ENCODE measurements at places on chromosomes 2 and 18.

- DNase-seq = peak; percentile 77
Measured at GRCh38 chr2:173210270-173211196, 134.9 kb downstream of the MAP3K20 start.

DNA sequence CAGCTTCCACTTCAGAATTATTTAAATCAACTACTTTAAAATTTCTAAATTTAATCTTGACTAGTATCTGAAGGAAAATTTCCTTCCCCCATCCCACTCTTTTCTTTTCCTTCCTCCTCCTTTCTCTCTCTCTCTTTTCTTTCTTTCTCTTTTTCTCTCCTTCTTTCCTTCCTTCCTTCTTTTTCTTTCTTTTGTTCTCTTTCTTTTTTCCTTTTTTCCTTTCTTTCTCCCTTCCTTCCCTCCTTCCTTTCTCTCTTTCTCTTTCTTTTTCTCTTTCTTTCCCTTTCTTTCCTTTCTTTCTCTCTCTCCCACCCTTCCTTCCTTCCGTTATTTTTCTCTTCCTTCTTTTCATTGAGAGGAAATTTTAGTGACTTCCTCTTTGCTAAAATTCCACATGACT lies 132.0 kb upstream of the CDH19 start:
- no peak for DNase-seq

DNA sequence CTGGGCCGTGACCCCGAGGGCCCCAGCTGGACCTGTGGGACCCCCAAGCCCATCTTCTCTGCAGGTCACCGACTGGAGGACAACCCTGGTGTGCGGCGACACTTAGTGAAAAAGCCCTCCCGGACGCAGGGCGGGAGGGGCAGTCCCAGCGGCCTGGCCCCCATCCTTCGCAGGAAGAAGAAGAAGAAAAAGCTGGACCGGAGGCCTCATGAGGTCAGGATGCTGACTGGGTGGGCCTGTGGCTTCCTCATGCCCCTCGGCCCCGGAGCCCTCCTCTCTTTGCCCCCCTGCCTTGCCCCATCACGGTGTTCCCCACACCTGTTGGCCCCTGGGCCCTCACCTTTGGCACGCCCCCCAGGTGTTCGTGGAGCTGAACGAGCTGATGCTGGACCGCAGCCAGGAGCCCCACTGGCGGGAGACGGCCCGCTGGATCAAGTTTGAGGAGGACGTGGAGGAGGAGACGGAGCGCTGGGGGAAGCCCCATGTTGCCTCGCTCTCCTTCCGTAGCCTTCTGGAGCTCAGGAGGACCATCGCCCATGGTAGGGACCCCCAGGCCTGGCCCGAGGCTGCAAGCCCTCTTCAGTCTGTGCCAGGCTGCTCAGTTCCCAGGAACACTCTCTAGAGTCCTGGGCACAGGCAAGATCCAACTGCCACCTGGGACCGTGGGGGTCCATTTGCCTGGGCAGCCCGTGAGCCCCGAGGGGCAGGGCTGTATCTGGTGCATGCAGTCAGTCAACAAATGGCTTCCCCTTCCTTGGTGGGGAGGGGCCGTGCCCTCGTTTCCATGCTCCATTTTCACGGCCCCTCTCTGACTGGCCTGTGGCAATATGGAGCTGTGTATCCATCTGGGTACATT lies 4.7 kb downstream of the SLC4A3 start:
- no peak for DNase-seq

DNA sequence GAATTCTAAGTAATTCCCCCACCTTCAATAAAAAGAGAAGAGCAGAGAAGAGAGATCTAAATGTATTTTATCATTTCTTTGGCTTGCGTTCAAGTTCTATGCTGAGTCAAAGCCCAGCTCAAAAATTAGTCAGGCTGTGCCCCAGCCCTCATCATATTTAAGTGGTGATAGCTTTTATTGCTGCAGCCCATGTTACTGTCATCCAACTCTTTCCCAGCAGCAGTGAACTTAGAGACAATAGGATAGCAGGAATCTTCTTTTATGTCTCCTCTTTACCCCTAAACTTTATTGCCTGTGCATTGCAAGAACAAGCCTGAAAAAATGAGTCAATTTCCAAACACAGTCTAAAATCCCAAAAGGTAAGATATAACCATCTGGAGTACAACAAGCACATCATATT lies 1599.3 kb upstream of the PIK3C3 start:
- DNase-seq = no peak

DNA sequence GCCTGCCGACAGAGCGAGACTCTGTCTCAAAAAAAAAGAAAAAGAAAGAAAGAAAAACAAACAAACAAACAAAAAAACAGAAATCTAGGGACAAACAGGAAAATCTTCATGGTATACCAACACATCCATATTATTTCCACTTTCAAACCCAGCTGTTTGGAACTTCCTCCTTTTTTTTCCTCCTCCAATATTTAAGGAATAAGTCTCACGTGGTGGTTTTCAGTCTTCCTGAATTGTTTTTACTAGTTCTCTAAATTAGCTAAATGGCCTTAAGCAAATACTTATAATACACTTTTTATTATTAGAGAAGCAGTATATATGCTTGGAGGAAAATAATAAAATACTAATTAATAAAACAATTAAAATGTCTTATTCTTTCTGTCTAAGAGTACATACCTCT lies 48.7 kb upstream of the GLS start:
- no peak for DNase-seq

DNA sequence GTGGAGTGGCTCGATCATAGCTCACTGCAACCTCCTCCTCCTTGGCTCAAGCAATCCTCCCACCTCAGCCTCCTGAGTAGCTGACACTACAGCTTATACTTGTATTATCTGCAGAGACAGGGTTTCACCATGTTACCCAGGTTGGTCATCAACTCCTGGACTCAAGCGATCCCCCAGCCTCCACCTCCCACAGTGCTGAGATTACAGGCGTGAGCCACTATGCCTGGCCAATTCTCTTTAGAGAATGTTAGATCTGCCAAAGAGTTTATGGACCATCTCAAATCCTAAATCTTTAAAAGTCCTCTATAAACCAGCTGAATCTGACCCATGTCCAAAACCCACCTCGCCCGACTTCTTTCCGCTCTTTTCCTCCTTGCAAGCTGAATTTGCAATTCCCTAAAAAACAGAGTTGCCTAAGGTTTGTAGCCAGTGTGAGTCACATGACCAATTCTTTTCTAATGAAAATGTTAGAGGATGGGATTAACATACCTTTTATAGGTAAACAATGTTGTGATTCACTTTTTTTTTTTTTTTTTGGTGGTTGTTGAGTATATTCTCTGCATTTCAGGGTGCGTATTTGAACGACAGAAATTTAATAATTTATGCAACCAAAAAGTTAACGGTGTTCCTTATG lies 2.4 kb upstream of the PMAIP1 start:
- DNase-seq = no peak

DNA sequence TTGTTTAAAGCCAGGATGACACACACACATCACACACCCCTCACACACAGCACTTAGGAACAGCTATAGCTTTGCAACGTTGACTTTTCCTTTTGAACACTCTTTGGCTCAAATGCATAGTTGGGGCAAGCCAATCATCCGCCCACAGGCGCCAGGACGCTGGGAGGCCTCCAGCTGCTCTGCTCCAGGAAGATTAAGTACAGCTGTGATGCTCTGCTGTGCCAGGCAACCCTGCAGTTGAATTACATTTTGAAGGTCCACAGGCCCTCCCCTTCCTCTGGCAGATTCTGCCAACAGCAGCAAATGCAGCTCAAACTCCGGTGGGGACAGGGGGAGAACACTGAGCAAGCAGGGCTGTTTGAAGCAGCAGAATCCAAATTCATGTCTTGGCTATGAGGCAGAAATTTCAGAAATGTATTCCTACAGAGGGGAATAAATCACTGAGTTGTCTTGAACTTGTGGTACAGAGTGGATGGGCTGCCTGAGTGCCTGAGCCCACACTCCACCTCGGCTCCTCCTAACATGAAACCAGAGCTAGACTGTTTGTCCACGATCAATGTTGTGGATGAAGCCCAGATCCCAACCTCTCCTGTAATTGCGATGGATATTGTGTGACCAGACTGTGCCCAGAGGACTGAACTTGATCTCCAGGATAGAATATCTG lies 86.5 kb upstream of the PPP1CB start:
- peak; percentile 96 for DNase-seq

- DNase-seq = no peak
Measured at GRCh38 chr2:165239856-165240515, 772 bp downstream of the SCN2A start.

GRCh38 chr2:100365434-100365833 lies 43.1 kb upstream of the LONRF2 start:
- DNase-seq = peak; percentile 39

DNA sequence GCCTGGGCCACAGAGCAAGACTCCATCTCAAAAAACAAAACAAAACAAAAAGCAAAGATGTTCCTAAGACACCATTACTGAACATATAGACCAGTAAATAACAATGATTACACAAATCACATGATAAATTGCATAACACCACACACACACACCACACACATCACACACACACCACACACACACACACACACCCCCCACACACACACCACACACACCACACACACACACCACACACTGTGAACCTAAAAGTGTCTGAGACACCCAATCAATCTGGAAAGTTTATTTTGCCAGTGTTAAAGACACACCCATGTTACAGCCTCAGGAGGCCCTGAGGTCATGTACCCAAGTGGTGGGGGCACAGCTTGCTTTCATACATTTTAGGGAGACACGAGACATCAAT lies 62.6 kb upstream of the ASAP2 start:
- no peak for DNase-seq

- DNase-seq = no peak
Measured at GRCh38 chr2:225031599-225031998, 10.7 kb downstream of the DOCK10 start.

DNA sequence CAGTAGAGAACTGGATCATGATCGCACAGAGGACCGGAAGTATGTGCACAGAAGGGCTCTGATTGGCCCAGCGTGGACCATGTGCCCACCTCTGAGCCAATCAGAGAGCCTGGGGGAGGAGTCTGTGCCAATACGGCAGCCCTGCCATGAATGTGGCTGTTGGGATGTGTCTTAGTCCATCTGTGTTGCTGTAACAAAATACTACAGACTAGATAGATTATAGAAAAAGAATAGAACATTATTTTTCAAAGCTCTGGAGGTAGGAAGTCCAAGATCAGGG lies 132.0 kb downstream of the NDUFA10 start:
- no peak for DNase-seq

- no peak for DNase-seq
Measured at GRCh38 chr2:3377279-3377611, 373 bp downstream of the EIPR1 start.

DNA sequence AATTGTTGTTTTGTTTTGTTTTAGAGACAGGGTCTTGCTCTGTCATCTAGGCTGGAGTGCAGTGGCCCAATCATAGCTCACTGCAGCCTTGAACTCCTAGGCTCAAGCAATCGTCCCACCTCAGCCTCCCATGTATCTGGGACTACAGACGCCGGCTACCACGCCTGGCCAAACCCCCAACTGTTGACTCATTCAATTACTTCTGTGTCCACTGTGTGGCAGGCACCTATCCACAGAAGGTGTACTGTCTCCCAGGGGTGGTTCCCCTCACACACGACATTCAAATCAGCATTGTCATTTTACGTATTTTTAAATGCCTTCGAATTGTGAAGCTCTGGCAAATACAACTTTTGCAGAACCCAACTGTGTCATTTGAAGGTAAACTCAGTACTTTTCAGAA lies 188.0 kb upstream of the REV1 start:
- DNase-seq = no peak

DNA sequence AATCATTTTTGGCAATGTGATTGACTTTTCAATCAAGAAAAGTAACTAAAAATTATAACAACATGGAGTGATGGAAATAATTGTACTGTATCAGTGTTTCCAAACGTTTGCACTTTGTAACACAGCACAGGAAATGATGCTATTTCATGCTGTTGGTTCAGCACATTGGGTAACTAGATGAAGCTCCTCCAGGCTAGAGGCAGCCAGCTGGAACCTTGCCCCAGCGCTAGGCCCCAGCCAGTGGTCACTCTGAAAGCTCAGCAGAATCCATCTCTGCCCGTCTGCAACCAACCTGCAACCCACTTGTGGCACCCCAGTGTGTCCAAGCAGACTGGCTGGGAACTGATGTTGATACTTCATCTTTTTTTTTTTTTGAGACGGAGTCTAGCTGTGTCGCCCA lies 15.3 kb downstream of the UNC50 start:
- DNase-seq = no peak

- DNase-seq = no peak
Measured at GRCh38 chr18:7749510-7749981, 182.4 kb downstream of the PTPRM start.

DNA sequence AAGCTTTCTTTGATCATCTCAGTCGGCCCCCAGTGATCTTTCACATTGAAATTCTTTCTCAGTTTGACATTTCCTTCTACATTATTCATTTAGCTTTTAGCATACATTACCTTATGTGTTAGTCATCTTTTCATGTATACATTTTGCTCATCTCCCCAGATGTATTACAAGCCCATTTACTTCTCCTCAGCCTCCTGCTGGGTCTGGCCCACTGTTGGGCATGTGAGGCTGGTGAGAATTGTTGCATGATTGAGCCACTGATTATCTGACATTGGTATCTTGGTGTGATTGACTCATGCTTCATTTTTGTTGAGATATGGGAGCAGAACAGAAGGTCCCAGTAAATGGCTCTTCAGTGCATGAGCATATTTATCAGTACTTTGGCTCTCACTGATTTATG lies 300.1 kb upstream of the DDX18 start:
- DNase-seq = no peak
